Fibroblast of skin of back (primary cell): ENCODE measurements at places on chromosomes 1 and 21.

DNA sequence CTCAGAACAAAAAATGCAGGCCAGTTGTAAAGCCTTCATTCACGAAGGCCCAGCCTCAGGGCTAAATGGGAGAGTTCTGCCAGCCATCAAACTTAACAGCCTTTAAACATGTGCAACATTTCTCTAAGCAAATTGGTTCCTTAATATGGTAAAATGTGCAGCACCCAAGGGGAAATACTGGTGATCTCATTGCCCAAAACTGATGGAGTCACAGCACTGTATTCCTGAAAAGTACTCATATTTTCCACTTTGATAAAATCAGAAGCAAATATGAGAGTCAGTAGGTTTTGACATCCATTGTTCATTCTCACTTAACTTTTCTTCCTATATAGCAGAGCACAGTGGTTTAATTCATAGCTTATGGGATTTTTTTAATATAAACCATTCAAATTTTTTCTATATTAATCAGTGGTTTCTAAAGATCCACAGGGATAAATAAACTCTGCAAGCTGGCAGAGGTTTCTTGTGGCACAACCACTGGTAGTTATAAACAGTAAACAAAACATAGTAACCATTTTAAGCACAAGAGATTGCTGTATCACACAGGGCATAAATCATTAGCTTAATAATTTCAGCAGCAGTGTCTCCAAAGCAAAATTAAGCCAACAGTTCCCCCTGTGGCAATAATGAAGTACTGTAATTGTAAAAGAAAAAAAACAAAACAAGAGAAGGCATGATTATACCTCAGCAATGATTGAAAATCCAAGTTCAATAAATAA lies 106.9 kb upstream of the LYPLAL1 start:
- peak; percentile 66 for DNase-seq

DNA sequence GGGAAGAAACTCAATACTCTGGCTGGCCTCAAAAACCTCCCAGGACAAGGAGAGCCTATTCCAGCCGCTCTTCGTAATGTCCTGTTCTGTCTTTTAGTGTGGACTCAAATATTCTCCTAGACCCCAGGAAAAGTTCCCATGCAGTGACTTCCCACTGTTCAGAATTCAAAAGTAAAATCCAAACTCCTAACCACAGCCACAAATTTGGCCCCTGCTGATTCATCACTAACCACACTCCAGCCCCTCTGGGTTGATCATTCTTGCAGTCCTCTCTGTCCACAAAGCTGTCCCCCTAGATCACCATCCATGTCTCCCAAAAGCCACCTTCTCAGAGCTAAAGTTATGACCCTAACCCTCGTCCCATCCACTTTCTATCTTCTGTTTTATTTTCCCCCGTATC lies 5.1 kb downstream of the CTNNBIP1 start:
- DNase-seq: peak; percentile 57

DNA sequence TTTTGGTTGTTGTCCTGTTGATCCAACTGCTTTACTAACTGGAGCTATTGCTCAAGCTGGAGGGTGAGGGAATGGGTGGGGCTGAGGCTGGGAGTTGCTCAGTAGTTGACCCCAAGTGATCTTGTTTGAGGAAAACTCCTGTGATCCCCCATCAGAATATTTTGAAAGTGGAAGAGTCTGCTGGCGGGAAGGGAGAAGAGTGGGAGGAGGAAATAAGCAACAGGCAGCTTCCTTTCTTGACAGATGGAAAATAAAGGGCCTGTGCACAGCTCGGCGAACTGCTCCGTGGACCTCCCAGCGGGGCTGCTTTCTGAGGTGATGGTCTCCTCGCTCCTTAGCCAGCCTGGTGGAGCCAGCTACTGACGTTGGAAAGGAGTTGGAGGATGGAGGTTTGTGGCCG lies 199.1 kb upstream of the LMO4 start:
- DNase-seq: no peak

- no peak for DNase-seq
These were observed 32.1 kb downstream of the NAV1 start for GRCh38 chr1:201570886-201571624.

DNA sequence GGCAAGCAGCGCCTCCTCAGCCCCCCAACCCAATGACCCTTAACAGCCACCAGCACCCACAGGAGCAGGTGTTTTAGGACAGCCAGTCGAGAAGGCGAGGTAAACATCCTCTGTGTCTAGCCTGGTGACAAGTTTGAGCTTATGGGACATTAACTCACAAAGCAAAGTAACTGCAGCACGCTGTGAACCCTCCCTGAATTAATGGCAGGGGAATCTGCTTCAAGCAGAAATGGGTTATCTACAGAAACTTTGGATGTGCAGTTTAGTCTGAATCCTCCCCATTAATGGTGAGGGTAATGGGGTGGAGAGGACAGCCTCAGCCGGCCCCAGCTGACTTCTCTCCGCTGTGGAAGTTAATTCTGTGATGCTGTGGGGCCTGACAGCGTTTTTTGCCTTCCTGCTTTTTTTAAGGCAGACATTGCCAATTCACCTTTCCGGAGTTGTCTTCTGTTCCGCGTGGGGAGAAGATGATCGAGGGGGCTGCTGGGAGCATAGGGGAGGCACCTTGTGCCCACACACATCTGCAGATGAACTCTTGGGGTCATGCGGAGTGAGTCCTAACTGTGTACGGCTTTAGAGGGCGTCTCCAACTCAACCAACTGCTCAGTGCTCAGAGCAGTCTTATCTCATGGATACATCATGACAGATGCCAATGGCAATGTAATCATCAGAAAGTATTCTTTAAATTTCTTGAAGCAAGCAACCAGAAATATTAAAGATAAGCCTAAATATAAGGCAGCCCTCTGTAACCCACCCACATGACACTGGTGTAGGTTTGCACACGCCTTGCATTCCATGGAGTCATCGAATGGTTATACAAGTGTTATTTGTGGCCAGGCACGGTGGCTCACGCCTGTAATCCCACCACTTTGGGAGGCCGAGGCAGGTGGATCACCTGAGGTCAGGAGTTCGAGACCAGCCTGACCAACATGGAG lies 41.0 kb downstream of the POFUT2 start:
- DNase-seq: no peak

- peak; percentile 28 for DNase-seq
These were observed 43.6 kb upstream of the ROR1 start for GRCh38 chr1:63730211-63730610.

DNA sequence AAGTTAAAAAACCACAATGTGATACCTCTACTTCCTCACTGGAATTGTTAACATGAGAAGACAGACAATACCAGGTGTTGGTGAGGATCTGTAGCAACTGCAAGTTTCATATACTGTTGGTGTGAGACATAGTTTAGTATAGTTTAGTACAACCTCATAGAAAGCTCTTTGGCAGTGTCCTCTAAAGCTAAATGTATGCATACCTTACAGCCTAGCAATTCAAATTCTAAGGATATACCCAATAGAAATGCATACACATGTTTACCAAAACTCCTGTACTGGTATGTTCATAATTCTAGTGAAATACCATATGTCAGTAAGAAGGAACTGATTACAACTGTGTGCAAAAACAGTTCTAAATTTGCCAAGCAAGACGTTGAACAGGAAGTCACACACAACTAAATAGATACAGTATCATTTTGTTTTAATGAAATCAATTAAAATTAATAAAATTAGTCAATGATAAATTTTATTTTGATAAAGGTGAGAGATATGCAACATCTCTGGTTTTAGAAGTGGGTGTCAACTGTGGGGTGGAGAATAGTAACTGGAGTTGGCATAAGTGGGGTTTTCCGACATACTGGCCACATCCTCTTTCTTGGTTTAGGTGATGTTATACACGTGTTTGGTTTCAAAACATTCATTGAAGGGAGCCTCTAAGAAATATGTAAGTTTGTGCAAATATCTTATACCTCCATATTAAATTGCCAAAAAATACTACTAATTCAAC lies 450.7 kb downstream of the PTPRC start:
- DNase-seq: no peak

DNA sequence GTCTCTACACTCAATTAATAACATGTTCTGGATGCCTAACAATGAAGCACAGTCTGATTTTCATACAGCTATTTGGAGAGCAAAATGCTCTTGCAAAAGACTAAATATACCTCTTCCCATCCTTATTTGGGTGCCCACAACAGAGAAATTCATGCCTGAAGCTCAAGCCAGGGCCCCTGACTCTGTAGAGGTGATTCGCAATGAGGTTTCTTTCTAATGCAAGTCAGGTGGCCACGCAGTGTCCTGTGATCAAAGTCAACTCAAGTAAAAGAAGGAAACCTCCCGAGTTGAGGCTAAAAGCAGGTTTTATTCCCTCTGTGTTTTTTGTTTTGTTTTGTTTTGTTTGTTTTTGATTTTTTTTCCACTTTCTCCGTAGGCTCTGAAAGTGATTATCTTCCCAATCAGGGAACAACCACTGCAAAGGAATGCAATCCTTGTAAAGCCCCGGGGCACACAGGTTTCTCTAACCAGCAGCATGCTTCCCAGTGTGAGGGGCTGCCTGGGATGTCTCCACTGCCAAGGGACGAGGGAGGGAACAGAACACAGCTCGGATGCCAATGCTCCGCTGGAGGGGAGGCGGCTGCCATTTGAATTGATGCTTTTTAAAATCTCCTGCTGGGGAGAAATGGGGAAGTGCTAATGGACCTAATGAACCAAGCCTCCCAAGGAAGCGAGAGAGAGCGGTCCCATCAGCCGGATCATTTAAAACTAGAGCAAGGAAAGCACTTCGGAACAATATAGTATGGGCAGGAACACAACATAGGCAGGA lies 73.8 kb upstream of the SSX2IP start:
- no peak for DNase-seq

GRCh38 chr1:230320804-230321203 lies 105.3 kb downstream of the PGBD5 start:
- no peak for DNase-seq

DNA sequence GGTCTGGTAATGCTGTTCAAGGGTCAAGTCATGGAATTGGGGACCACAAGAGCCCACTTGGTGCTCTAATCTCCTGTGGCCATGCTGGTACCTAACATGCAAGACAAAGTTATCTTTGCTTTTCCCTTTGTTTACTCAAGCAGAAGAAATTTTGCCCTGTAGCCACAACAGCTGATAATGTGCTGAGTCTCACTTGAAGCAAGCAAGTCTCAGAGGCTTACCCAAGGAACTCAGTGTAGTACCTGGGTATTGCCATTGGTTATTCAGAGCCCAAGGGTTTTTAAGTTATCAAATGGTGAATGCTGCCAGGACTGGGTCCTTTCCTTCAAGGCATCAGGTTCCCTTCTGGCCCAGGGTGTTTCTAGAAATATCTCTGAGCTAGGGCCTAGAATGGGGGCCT lies 198.9 kb upstream of the RNPC3 start:
- no peak for DNase-seq

DNA sequence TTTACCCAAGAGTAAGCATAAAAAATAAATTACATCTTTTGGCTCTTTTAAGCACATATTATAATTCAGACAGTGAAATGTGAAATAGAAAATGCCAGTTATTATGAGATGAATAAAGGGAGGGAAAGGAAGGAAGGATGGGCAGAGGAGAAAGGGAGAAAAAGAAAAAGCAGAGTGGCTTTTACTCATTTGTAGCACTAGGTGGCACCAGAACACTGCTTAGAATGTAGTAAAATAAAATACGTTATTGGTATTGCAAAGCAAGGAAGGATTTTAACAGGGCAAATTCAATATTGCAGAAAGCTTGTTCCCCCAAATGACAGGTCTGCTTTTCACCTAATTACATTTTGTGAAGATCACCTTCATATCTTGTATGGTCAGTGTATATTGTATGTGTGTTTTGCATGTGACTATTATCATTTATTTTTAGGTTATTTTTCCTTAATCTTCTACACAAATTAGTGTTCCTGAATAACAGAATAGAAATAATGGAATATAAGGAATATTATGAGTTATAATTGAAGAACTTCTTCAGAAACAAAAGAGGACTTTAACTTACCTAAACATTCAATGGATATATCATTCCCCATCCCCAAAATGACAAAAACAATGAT lies 9.1 kb upstream of the PCNX2 start:
- peak; percentile 23 for DNase-seq

DNA sequence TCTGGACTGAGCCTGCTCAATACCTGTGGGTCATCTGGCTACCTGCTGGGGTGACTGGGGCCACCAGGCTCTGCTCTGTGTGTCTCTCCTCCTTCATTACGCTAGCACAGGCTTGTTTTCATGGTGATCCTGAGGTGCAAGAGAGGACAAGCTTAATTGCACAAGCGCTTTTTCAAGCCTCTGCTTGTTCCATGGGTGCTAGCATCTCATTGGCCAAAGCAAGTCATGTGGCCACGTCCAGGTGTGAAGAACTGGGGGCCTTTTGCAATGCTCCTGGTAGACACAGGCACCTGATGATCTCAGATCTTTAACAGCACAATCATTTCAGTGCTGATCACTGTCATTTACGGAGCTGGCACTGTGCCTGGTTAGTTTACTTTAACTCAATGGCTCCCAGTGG lies 114.6 kb downstream of the KAZN start:
- no peak for DNase-seq

DNA sequence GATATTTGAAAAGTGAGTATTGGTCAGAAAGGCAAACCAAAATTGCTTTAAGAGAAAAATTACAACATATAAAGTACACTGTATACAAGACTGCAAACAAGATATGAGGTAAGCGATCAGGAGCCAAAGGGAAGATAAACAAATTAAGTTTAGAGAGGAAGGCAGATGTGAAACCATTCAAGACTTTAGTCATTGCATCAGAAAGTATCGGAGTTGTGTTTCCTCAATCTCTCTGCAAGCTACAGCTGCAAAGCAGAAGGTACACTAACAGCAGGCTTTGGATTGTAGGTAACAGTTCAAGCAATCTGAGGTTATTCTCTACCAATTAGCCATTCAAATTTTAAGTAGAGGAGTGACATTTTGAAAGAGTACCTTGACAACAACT lies 21.3 kb upstream of the TLCD4 start:
- DNase-seq: no peak

DNA sequence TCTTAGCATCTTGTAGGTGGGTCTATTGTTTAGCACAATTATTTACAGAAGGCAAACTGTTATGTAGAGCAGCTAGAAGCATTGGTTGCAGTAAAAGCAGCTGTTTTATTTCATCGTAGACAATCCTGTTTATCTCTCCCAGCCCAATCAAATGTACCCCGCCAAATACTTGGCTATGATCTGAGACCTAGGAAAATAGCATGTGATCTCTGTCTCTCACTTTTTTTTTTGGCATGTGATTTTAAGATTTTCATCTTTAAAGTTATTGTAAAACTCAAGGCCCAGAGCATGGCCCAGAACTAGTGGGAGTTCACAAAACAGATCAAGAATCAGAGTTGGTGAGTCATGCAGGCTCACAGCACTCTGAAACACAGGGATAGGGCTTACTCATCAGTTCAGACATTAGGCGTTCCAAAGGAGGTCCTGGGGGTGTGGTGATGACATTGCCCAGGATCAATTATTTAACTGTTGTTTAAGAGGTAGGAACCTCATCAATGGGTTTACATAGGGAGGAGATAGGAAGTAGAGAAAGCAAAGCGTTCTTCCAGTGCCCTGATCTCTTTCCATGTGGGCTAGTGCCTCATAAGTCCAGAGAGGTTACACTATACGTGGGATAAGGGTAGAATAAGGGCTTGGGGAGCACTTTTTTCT lies 40.2 kb downstream of the TBX19 start:
- peak; percentile 87 for DNase-seq

GRCh38 chr1:15696956-15697521 lies 12.9 kb downstream of the PLEKHM2 start:
- DNase-seq: no peak
